Stimulated activated CD4-positive, alpha-beta T cell treated with anti-CD3 and anti-CD28 coated beads, TNF-alpha, amount 100 ng/mL, for 4 hours (primary cell): ENCODE measurements at places on chromosomes 4 and X.

DNA sequence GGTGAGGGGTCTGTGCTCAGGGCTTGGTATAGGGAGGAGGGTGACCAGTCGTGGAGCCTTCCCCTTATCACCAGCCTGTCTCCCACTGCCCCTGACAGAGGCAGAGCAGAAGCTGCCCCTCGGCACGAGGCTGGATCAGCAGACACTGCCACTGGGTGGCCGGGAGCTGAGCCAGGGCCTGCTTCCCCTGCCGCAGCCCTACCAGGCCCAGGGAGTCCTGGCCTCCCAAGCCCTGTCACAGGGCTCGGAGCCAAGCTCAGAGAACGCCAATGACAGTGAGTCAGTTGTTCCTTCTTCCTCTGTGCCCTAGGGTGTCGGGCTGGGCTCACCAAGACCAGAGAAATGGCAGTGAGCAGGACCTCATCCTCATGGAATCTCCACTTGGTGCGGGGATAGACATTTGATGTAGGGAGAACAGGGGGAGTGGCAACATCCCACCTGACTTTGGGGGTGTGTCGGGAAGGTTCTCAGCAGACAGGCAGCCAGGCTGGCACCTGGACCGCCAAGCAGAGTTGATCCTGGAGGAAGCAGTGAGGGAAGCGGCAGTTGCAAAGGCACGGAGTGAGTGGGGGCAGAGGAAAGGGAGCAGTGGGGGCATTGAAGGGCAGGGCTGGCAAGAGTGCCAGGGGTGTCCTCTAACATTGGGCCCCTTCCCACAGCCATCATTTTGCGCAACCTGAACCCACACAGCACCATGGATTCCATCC lies 14.3 kb upstream of the UBA1 start:
- no peak for DNase-seq

- DNase-seq = no peak
Observed at GRCh38 chrX:153463031-153463430, 7.3 kb downstream of the HAUS7 start.

GRCh38 chr4:150619042-150619441 lies 37.1 kb downstream of the MAB21L2 start:
- no peak for DNase-seq

- DNase-seq = no peak
Observed at GRCh38 chr4:129490516-129490915, 394.6 kb downstream of the C4orf33 start.

GRCh38 chr4:23773884-23774636 lies 115.8 kb downstream of the PPARGC1A start:
- DNase-seq = no peak

GRCh38 chr4:25913851-25914669 lies at the start of gene SMIM20:
Gene SMIM20, plus strand, starts transcription at chr4:25914220. Its CDS starts 94 bp downstream, at chr4:25914314.
- peak; percentile 80 for DNase-seq

GRCh38 chrX:35711281-35711680 lies 86.9 kb upstream of the MAGEB16 start:
- DNase-seq = no peak

- no peak for DNase-seq
Observed at GRCh38 chr4:48436318-48436717, 46.8 kb upstream of the SLC10A4 start.

DNA sequence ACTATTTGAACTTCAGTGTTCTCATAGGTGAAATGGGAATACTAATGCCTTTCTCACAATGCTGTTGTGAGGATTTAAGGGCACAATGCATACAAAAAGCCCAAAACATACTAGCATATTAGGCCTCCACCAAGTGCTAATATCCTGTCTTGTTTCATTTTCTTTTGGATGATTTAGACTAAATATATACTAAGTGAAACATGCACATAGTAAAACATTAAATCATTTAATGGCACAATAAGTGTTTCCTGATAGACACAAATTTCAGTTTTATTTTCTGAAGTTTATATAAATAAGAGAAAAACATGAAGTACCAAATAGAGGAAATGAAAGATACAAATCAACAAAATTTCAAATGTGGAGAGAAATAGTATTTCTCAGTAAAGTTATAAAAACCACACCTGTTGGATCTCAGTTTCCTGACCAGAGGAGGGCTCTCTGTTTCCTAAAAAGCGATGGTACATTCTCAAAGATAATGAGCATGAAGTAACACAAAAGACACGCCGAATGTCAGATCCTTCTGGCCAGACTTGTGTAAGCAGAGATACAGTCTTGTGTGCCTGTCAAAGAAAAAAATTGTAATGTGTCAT lies 25.1 kb downstream of the DDX60 start:
- no peak for DNase-seq

GRCh38 chr4:183499389-183499788 lies 5.5 kb upstream of the ING2 start:
- no peak for DNase-seq

- DNase-seq = no peak
Observed at GRCh38 chr4:2848449-2848848, 4.8 kb downstream of the ADD1 start.

DNA sequence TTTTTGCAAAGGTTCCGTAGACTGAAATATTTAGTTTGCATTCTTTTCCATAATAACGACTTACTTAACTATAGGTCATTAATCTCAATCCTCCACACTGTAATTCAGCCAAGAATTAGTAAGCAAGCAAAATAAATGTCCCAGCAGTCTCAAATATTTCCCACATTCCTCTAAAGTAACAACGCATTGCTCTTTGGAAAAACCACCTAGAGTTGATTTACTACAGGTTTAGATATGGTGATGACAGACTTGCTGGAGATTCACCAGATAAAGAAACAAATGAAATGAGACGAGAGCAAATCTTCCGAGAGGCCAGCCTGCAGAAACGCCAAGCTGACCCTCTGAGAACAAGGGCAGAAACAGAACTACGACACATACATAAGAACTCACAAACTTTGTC lies 28.9 kb downstream of the TENM3 start:
- DNase-seq = no peak

GRCh38 chrX:30666094-30666493 lies 12.9 kb downstream of the GK start:
- DNase-seq = no peak

GRCh38 chr4:111011458-111011857 lies 388.6 kb upstream of the PITX2 start:
- DNase-seq = no peak

GRCh38 chr4:111943796-111944203 lies 201.5 kb upstream of the FAM241A start:
- DNase-seq = no peak

GRCh38 chr4:36304138-36304681 lies 22.8 kb downstream of the DTHD1 start:
- no peak for DNase-seq

GRCh38 chrX:15849555-15849954 lies 5.1 kb downstream of the AP1S2 start:
- no peak for DNase-seq

DNA sequence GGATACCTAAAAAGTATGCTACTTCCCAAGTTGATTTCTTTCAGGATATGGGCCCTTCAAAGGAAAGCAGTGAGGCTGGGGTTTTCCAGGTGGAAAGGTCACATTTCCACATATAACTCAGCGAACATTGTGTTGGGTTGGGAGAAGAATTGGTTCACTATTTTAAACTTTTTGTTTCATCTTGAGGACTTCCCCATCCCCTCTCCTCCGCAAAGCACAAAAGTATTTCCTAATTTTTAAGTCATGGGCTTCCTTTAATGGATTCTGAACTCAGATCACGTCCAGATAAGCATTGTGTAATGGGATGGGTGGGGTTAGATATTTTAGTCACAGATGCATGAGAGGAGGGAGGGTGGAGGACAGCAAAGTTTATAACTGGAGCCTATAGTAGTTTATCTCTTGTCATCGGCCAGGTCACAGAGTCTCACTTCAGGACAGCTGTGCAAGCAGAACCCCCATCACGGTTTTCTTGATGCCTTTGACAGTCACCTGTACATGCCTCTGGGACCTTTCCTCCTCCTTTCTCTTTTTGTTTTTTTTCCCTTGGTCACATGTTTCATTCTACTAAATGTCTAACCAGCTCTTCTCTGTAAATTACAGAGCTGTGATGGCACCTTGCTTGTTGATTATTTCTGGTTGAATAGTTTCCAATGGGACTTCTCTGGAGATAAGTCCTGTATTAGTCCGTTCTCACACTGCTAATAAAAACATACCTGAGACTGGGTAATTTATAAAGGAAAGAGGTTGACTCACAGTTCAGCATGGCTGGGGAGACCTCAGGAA lies 115.4 kb downstream of the PTTG2 start:
- no peak for DNase-seq

DNA sequence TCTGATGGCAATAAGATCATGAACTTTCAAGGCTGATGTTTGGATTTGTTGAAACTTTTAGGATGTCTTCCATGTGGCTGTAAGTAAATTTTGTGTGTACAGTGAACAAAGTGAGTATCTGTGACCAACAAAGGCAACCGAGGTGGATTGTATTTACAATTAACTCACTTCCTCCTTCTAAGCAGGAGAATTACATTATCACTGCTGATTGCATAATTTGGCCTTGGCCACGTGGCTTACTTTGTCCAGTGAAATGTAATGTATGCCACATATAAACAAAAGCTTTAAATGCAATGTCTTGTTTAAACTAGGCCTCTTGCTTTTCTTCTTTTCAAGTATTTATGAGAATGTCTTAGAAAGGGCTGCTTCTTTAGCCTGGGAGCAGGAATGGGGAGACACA lies 66.3 kb upstream of the MAD2L1 start:
- no peak for DNase-seq

- DNase-seq = no peak
Observed at GRCh38 chr4:160034501-160034900, 931.6 kb downstream of the RAPGEF2 start.

GRCh38 chrX:133249266-133250058 lies 31.3 kb upstream of the TFDP3 start:
- no peak for DNase-seq

GRCh38 chrX:71578253-71579135 lies at the start of gene GCNA:
Gene GCNA, plus strand, starts transcription at chrX:71578437. Its CDS starts 2,385 bp downstream, at chrX:71580822.
- no peak for DNase-seq

- no peak for DNase-seq
Observed at GRCh38 chr4:39502019-39502663, 25.1 kb downstream of the UGDH start.
